ENCODE measurements at places on chromosomes 3 and 15.

DNA sequence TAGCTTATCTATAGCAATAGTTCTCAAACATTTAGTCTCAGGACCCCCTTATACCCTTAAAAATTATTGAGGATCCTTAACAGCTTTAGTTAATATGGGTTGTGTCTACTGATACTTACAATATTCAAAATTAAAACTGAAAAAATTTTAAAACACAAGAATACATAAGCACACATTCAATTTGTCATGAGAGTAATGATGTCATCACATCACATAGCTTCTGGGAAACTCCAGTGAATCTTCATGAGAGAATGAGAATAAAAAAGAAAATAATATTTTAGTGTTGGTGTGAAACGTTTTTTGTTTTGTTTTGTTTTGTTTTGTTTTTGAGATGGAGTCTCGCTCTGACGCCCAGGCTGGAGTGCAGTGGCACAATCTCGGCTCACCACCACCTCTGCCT is 25.2 kb upstream of the ACP3 start:
- DNase-seq = no peak

DNA sequence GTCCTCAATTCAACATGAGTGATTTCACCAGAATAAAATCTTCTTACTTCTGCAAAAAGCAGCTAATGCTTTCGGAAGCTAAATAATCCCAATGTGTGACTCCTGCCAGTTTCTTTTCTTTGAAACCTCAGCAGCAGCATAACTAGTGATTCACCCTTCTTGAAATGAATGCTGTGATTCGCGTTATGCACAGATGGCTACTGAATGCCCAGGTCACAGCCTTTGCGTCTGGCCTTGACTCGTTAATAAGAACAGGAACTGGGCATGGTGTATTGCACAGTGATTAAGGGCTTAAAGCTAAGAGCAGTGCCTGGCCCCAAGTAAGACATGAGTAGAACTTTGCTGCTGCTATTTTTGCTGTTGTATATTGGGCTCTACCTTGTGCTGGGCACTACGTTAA is 19.0 kb downstream of the CGNL1 start:
- no peak for DNase-seq

DNA sequence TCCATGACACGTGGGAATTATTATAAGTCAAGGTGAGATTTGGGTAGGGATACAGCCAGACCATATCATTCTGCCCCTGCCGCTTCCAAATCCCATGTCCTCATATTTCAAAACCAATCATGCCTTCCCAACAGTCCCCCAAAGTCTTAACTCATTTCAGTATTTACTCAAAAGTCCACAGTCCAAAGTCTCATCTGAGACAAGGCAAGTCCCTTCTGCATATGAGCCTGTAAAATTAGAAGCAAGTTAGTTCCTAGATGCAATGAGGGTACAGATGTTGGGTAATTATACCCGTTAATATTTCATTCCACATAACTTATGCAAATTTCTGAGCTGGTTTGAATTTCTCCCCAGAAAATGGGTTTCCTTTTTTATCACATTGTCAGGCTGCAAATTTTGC is 47.7 kb downstream of the RNF111 start:
- no peak for DNase-seq

- no peak for DNase-seq
These were observed 3.9 kb upstream of the CCDC9B start for GRCh38 chr15:40344631-40345120.

GRCh38 chr3:861721-862120 is 231.1 kb upstream of the CNTN6 start:
- no peak for DNase-seq

DNA sequence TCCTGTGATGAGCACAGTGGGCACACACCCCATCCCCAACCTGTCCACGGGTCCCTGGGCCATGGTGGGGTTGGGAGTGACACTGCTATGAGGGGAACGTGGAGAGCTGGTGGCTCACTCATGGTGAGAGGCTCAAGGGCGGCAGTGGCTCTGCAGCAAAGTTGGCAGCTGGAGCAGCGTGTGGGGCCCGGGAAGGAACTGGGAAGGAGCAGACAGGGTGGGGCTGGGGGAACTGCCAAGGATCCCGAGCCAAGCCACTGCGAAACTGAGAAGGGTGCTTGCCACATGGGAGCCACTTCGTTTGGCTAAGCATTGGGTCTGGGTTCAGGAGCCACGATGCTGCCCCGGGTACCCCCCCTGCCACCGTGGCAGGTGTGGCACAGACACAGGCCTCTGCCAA is 80.1 kb downstream of the SNRK start:
- no peak for DNase-seq

- peak; percentile 42 for DNase-seq
These were observed 536.9 kb downstream of the ZIC1 start for GRCh38 chr3:147945968-147946519.

DNA sequence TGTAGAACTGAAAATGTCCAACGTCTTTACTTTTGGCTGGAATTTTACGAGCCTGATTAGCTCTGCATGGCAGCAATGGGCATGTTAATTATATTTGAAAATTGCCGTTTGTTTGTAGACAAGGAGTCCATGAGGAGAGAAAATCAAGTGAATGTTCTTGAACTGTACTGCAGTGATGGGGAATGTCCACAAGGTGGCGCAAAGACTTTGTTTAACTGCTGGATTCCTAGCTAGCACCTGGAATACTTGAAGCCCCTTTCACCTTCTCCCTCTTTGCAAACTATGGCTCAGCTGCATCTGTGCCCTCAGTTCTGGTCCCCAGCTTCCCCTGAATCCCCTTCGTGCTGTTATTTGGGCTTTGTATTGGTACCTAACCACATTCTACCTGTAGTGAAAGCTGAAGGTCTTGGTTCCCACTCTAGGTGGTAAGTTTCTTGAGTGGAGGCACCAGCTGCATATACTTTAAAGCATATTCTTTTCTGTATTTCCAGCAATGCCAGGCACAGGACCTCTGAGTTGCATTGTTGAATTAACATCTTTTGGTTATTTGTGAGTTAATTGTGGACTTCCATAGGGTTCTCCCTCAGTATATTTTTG is 25.3 kb downstream of the EXOG start:
- peak; percentile 54 for DNase-seq

- DNase-seq = no peak
These were observed 123.2 kb upstream of the SLC7A14 start for GRCh38 chr3:170709046-170709445.

GRCh38 chr3:127834771-127835170 is 12.5 kb upstream of the MGLL start:
- no peak for DNase-seq

- DNase-seq = no peak
These were observed 916 bp downstream of the IL17RD start for GRCh38 chr3:57164217-57164656.

- no peak for DNase-seq
These were observed 17.9 kb upstream of the SATB1 start for GRCh38 chr3:18442756-18443664.

GRCh38 chr3:156274791-156275190 is 154.4 kb downstream of the KCNAB1 start:
- DNase-seq = no peak

- peak; percentile 15 for DNase-seq
These were observed 135.6 kb upstream of the SUCLG2 start for GRCh38 chr3:67790043-67790442.

GRCh38 chr3:184242297-184242685 is 6.5 kb downstream of the ALG3 start:
- DNase-seq = no peak

- no peak for DNase-seq
These were observed 302.7 kb upstream of the ARPP21 start for GRCh38 chr3:35336601-35337000.

GRCh38 chr3:135908225-135908624 is 57.3 kb upstream of the PPP2R3A start:
- no peak for DNase-seq

DNA sequence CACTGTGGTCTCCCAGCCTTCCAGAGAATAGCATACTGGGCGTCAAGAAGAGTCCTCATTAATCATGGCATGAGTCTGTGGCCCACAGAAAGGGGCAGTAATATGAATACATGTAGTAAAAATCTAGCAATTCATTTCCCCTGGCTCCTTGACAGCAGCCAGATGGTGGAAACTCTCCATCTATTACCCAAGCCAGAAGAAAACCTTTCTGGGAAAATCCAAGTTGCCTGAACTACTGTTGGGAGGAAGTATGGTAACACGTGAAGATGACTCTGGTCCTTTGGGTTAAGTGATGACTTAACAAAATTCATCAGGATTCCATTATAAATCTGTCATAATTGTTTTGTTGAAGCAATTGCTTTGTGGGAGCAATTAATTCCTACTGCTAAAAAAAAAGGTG is 530.5 kb downstream of the FHIT start:
- no peak for DNase-seq

DNA sequence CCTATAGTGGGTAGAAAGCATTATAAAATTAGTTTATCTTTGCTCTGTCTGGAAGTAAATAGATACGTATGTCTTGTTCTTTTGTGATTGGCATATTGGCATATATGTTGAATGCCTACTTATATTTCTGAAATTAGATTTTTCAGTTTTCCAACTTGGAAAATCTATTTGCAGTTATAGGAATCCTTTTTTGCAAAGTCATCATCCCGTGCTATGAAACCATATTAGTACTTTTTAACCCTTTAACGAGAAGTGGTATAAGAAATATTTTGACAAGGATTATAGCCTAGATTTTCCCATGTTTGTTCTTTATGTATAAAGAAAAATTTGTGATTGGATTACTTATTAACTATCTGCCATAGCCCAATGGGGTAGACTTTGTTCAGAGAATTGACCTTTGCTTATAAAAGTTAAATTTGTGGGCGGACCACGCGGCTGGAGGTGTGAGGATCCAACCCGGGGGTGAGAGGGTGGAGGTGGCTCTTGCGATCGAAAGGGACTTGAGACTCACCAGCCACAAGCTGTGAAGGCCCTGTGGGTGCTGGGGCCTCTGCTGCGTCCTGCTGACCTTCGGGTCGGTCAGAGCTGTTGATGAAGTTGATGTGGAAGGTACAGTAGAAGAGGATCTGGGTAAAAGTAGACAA is 5.9 kb downstream of the LRRC28 start:
- no peak for DNase-seq

- no peak for DNase-seq
These were observed 203.9 kb downstream of the NEK10 start for GRCh38 chr3:27165321-27165721.

- no peak for DNase-seq
These were observed 295.1 kb upstream of the PROK2 start for GRCh38 chr3:72080095-72080494.

DNA sequence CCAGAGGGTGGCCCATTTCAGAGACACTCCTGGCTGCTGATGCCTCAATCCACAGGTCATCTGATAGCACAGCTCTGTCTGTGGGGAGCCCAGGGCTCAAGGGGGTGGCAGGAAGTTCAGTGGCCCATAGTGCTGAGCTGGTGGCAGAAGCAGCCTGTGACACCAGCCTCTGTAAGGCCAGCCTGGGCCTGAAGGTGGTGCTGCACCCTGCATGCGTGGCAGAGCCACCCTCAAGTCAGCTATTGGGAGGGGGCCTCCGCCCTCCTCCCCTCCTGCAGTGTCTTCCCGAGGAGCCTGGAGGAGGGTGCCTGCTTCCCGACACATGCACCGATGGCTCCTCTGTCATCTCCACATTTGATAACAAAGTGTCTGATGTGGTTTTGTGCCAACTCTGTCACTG is 3.0 kb downstream of the PLA1A start:
- peak; percentile 20 for DNase-seq

- no peak for DNase-seq
These were observed 15.9 kb upstream of the ACTL6A start for GRCh38 chr3:179546814-179547241.

- no peak for DNase-seq
These were observed 175.6 kb upstream of the MLF1 start for GRCh38 chr3:158395421-158395820.

- DNase-seq = no peak
These were observed 27.5 kb downstream of the BTLA start for GRCh38 chr3:112471596-112472325.

GRCh38 chr15:52651114-52651513 is 28.1 kb downstream of the ATOSA start:
- no peak for DNase-seq

DNA sequence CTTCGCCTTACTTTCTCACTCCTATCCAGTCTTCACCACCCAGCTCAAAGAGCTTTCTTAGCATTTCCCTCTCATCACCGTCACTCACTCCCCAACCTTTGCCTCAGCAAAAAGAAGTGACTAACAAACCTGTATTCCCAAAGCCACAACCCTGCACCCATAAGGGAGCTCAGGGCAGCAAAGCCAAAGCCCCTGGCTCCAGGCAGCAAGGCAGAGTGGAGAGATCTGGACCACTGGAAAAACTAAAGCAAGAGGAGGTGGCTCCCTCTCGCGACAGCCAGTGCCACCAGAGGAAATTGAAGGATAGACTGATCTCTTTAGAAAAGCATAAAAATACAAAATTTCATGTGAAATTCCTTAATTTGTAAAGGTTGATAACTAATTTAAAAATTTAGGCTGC is 25.1 kb upstream of the CDCP1 start:
- no peak for DNase-seq

DNA sequence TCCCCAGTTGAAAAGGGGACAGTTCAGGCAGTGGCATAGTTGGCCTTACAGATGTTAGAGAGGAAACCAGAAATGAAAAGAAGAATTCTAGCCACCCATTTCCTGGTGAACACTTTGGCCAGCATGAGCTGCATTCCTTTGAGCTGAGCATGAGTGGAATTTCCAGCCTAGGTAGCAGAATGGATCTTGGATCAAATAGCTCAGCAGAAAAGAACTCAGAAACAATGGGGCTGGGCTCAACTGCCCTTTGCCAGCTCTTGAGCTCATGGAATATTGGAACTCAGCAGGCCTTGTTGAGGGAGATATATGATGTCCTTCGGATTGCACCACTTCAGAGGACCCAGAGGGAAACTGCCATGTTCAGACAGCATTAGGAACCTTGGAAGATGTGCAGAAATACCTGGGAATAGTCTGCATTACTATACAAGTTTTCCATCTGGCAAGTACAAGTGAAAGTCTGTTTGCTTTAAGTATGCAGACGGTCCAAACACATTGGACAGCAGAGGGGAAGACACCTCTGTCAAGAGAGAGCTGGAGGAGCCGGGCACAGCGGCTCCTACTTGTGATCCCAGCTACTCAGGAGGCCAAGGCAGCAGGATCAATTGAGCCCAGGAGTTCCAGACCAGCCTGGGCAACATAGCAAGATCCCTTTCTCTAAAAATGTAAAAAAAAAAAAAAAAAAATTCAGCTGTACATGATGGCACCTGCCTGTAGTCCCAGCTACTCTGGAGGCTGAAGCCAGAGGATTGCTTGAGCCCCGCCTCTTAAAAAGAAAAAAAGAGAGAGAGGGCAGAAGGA is 3.1 kb upstream of the CDV3 start:
- no peak for DNase-seq

DNA sequence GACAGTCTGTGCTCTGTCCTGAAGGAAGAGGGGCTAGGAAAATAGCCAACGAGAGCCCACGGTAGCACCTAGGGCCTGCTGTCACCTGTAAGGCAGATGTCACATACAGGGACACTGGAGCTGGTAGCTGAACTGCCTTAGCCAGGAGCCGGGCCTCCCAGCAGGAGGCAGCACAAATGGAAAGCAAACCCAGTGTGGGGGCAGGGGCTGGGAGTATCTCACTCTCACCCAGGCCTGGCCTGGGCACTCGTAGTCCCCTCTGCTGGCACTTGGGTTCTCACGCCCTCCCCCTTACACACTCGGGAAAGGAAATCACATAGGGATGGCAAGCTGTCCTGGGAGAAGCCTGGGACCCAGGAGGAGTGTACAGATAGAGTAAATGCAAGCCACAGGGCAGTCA is 173.1 kb upstream of the CHRNA7 start:
- no peak for DNase-seq

Measured in Panc1 (cell line).